ENCODE measurements at places on chromosomes 3 and 15.

DNA sequence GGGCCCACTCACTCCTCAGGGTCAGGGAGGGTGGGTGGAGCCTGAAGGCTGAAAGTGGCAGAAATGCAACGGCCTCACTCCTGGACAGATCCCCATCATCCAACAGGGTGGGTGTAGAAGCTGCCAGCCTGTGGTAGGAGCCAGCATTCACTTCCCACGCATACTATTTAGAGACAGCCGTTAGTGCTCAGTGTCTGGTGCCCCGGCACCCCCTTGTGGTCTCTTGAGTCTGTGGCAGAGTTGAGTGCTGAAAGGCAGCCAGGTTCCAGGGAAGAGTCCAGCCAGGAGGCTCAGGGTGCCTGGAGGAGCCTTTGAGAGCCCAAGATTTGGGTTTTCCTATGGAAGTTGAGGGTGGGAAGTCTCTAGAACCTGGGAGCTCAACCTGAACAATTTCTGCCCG, 2.1 kb upstream of the GNAT1 start:
- DNase-seq: peak; percentile 37

GRCh38 chr3:165225604-165226003, 29.4 kb upstream of the SLITRK3 start:
- DNase-seq: no peak

- DNase-seq: no peak
These were observed 66.0 kb upstream of the OXTR start for GRCh38 chr3:8835385-8835784.

GRCh38 chr3:52752045-52752660, 18.6 kb downstream of the NEK4 start:
- no peak for DNase-seq

DNA sequence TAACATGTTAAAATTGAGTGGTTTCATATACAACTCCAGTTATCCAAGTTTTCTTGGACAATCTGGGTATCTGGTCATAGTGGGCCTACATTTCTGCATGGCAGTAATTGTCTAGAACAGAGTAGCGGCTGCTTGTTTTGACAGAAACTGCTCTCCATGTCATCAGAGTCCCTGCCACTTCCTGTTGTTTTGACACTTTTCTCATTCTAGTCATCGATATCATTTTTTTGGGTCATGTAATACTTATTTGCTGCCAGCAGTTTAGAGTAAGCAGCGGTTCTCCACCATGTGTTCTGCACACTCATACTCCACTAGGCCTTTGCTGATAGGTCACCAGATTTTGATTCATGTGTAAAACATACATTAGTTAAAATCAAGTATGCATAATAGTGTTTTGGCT, 81.5 kb downstream of the SLC25A26 start:
- DNase-seq: no peak

- DNase-seq: peak; percentile 11
These were observed 25.5 kb downstream of the TBC1D2B start for GRCh38 chr15:78052001-78052401.

DNA sequence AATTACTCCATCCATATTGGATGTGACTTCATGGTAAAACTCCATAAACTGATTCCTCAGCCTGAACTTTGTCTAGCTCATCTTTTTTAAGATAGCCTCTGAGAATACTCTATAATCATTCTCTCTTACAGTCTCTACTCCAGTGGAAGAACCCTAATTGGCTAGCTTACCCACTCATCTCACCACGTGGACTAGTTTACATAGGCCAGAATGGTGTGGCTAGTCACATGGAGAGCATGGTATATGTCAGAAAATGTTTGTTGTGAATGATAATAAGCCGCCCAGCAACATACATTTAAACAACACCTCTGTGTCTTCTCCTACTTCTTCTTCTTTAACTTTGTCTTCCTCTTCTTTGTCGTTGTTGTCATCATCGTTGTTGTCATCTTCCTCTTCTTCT, 389.2 kb upstream of the LRRC3B start:
- DNase-seq: no peak

DNA sequence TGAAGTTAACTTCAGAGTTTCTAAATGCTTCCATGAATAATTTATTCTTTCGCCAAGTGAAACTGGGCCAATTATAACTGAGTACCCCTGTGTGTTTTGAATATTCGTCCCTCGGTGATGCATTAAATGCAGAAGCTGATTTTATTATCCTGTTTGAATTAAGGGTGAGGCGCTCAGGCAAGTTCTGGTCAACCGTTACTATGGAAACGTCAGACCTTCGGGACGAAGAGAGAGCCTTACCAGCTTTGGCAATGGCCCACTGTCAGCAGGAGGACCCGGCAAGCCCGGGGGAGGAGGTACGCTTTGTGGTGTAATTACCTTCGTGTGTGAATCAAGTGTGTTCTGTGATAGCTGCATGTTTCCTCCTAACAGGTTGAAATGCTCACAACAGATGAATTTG, 239.8 kb downstream of the ITPR1 start:
- no peak for DNase-seq
